Activated CD8-positive, alpha-beta T cell treated with anti-CD3 and anti-CD28 coated beads, Interleukin-2, amount 10 ng/mL, durations not matched to agents 7 days and 5 days (primary cell): ENCODE measurements at places on chromosomes 12 and 14. TPM values are rescaled to one million over a fixed set of nuclear protein-coding genes. Genes with fewer than 3 reads are reported as not detected.

Gene HOXC12
- total RNA-seq = not detected

DNA sequence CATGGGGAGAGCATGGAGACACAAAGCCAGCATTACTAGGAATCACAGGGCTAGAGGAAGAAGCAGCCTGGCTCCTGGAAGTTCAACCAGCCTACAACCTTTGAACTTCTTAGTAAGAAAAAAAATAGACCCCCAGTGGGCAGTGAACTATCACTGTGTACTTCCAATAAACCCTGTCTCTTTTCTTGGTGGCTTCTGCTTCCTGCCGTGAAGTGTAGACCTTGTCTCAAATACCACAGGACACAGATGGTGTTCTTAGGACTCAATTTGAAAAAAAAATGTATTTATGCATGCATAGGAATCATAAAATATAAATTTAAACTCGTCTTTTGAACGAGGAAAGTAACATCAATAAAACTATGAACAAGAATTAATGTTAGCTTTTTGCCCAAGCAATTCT is 3.6 kb upstream of the PTGER2 start:
- DNase-seq = no peak

DNA sequence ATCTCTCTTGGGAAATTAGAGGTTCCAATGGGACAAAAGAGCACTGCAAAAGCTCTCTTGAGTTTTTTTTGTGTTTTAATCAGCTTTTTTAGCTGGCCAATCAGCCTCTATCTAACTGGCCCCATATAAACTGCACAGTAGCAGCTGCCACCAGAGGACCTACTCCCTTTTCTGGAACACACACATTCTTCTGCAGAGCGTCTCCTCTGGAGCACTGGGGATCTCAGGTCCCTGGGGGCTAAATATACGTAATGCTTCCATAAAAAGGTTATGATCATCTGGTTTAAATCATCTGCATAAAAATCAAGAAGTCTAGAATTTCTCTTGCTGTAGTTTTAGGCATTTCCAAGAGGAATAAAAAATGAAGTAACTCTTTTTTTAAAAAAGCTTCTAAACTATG is 32.3 kb downstream of the TSPAN8 start:
- no peak for DNase-seq

GRCh38 chr14:56273155-56273554 is 154.9 kb downstream of the PELI2 start:
- DNase-seq = no peak

- no peak for DNase-seq
These were observed 60.0 kb downstream of the TMTC2 start for GRCh38 chr12:82746668-82747067.

DNA sequence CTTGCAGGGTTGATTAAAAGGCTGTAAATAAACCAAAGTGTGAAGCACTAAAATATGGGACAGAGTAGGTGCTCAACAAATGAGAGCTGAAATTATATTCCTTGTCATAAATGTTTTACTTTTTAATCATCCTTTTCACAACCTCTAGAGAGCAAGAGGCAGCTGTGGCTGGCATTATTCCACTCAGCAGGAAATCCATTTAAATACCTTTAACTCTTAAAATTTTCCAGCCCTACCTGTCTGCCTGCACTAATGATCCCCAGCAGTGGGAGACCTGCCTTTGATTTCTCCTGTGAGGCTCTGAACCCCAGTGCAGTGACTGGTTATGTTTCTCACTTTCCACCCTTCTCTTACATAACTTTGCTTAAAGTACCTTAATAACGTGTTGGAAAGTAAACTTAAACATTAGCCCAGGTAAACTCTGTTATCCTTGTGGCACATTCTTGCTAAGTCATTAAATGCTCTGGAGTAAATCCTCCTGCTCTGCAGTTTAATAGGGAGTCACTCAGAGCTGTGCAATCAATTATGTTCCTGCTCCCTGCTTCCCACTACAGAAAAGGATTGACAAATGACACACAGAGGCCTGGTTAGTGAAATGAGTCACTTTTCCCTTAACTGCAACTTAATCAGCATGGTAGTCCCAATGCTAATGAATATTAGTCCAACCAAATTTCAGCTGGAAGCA is 755.7 kb upstream of the USP15 start:
- DNase-seq = no peak

Gene GDF3
- total RNA-seq = not detected

Gene TAS2R42
- total RNA-seq = not detected

Gene ENDOU
- not detected for total RNA-seq

DNA sequence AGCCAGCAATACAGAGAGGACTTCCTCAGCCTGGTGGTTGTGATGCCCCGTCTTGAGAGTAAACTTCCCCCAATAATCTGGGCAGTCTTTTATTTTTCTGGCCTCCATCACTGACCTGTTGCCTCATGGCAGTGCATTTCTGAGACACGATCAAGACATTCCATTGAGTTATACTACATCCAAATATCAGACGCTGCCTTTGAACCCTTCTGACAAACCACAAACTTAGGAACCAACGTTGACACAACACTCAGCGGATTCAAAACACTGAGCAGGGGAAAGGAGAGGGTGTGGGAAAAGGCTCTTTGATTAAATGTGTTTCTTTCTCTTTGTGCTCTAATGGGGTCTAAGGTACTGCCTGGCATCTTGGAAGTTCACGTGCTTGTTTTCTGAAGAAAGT is 100.7 kb upstream of the TBX5 start:
- no peak for DNase-seq

Gene CCDC197
- total RNA-seq = not detected

GRCh38 chr12:106302401-106303201 is at the start of gene TCP11L2:
TCP11L2 (plus strand) TSS chr12:106302733; CDS start chr12:106311076, 8,343 bp downstream.
- peak; percentile 91 for DNase-seq

GRCh38 chr12:62640910-62641448 is 174.4 kb downstream of the MON2 start:
- DNase-seq = peak; percentile 31

DNA sequence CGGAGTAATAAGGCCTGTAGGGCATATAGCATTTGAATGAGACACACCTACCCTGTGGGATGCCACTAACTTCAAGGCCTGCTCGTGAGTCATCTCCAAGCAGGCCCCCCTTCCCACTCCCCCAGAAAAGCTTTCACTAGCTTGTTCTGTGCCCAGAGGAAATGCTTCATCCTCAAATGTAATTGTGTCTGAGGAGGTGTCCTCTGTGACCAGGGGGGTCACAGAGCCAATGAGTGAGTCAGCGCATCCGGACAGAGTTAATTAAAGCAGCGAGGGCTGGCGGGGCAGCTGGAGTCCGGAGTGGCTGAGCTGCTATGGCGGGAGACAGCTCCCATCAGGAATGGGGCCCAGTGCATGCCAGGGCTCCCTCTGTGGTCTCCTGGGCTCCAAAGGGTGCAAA is 27.0 kb upstream of the ESRRB start:
- no peak for DNase-seq

DNA sequence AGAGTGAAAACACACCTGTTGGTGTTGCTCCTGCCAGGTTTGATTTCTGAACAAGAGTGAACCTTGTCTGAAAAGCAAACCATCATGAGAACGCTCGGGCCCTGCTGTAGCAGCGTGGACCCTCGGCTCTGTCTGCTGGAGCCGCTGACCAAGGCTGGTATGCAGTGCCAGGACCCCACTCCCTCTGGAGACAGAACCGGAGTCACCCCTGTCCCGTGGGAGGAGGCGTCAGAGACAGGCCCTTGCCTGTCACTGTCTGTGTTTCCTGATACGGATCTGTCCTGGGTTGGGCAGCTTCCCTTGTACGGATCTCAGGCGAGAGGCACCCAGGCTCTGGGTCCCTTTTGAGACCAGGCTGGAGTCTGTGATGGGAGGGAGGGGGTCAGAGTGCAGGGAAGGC is 111.6 kb downstream of the ADGRD1 start:
- no peak for DNase-seq

Gene USP44
- total RNA-seq = 17.1 TPM

GRCh38 chr12:126558810-126559209 is 1493.6 kb downstream of the AACS start:
- no peak for DNase-seq

Gene MSRB3
- total RNA-seq = not detected

Gene KRT72
- total RNA-seq = 0.40 TPM

DNA sequence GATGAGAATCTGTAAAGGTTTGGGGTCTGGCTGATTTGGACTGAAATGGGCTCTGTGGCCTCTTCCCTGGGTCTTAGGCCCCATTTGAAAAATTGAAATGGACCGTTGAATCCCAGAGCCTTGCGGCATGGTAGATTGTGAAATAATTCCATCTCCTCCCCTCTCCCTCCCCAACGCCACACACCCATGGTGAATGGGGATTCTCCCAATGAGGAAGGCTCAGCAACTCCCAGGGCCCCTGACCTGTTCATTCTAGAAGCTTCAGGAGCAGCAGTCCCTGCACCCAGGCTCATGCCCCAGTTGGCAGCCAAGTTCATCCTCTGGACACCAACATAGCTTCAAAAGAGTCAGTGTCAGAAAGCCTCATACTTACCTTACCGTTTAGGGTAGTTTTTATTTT is 217.4 kb downstream of the ZFP36L1 start:
- no peak for DNase-seq

DNA sequence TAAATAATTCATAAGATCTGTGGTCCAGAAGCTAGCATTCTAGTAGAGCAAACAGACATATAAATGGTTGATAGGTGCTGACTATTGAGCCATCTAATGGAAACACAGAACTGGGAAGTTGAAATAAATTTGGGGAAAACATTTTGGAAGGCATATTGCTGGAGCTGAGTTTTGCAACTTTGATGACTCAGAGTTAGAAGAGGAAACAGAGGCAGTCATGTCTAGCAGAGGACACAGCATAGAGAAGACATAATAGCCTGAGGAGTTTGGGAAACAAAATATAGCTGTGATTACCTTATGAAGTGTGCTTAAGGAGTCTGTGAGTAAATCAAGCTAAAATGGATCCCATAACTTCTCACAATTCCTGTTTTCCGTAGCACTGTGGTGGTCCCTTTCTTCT is 86.9 kb upstream of the FLRT2 start:
- DNase-seq = no peak

DNA sequence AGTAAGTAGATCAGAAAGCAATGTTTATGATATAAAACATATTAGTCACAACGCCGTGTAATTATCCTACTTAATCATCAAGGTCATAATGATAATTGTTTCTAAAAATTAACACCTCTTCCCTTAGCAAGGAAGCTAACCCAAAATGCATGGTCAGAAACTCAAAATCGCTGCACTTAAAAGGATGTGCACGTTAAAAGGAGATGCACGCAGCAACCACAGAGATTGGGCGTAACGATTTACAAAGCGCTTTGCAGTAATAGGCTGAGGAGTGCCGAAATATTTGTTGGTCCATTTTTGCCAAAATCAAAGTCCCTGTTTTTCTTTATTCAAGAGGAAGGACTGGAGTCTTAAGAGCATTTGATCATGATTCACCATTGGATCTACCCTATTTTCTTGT is 1077.2 kb downstream of the VRK1 start:
- peak; percentile 23 for DNase-seq

GRCh38 chr12:54932691-54933090 is 51.9 kb downstream of the TESPA1 start:
- DNase-seq = no peak

DNA sequence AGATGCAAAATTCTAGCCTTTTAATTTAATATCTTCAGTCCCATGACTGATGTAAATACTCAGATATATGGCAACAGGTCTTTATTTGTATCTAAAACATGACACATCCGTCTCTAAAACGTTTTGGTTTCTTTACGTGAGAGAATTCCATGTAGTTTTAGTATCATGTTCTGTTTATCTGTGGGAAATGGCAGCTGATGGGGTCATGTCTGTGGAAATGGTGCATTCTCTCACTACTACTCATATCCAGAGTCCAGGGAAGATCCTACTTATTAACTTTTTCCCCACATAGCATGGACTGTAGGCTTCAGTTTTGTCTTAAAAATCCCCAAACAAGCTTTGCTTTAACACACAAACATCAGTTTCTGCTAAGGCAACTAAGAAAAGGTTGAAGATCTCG is 53.8 kb downstream of the SPTLC2 start:
- no peak for DNase-seq

Gene TSHR
- not detected for total RNA-seq

DNA sequence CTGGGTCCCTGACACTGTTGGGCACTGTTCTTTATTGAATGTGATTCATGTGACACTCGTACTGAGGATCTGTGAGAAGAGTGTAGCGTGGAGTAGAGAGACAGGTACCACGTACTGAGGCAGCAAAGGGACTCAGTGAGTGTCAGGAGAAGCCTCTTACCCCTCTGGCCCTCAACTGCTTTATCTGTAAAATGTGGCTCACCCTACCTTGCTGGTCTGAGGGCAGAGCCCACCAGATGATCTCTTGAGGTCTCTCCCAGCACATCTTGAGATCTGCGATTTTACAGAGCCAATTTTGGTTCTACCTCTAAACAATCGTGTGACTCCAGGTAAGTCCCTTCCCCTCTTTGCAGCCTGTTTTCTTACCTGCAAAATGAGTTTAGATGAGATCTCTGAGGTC is 3.1 kb downstream of the CEBPE start:
- no peak for DNase-seq

Gene TAS2R10
- total RNA-seq = not detected

Gene TMEM63C
- total RNA-seq = 0.73 TPM

Gene PTGER2
- 119 TPM for total RNA-seq

GRCh38 chr12:55626154-55626553 is 10.5 kb upstream of the OR10P1 start:
- no peak for DNase-seq

DNA sequence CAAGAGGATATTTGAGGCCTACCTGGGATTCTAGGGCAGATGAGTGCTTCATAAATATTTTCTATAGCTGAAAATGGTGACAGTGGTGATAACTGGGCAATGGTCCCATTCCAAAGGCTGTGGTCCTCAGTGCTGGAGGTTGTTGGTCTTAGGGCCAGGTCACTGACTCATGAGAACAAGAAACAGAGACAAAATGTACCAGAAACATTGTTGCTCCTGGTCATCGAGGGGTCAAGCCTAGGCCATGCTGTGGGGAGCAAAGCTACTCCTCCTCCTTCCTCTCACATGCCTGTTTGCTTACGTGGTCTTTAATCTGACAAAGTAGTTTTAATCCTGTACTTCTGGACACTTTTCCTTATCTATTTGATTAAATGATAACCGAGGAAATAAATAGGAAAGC is 33.8 kb downstream of the ERG28 start:
- DNase-seq = no peak

DNA sequence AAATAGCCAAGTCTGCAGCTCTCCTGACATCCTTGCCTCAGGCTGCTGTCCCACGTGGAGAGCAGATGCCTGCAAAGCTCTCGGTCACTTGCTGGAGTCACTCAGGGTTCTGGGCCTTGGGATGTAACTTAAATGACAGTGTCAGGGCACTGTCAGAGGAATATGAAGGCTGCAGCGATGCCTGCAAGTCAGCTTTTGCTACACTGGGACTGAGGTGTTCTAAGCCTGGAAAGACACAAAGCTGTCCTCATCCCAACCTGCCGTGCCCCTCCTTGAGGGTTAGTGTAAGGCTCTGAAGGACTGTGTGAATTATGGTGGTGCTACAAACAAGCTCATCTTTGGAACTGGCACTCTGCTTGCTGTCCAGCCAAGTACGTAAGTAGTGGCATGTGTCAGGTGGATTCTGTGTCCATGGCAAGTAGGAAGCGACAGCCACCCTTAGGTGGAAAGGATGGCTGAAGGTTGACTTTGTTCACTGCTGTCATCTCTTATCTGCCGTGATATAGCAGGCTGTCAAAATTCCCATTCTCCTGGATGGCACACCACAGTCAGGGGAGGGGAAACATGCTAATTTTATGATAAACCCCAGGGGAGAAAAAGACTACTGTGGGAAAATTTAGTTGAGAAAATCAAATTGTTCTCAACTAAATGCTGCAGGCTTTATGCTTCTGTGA is 79.9 kb downstream of the DAD1 start:
- no peak for DNase-seq
